ENCODE measurements at places on chromosomes 16 and 17.

DNA sequence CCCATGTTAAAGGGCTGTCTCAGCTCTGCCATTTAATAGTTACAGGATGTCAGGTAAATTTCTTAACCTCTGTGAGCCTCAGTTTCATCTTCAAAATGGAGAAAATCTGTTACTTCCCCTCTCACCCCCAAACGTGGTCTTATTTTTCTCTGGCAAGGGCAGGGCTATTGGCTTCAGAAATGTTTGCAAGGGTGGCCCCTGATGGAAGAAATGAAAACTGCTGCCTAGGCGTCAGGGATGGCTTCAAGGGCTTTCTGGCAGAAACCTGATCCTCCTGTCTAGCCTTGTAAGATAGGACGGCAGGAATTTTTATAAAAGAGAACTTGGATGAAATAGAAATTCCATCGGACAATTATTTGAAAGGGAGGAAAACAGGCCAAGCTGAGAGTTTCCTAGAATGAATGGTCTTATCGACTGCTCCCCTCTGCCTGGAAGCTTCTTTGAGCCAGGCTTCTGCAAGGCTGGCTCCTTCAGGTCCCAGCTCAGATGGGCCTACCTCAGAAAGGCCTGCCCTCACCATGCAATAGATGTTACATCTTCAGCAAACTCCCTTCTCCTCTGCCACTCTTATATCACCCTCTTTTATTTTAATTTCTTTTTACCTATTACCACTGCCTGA is 43.0 kb upstream of the TANGO6 start:
- DNase-seq = peak; percentile 65

DNA sequence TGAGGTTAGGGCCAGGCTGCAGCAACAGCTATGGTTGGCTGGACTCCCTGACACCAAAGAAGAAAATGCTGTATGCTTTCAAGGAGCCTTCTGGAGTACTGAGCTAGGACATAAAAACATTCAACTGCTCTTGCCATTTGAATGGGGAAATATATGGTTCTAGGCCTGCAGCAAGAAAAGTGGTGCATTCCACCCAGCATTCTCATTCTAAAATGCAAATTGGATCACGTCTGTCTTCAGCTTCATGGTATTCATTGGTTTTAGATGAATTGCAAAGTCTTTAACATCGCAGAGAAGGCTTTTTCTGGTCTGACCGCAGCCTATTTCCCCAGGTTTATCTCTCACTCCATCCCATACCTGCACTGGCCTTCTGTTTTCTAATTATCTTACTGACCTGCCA is 27.1 kb upstream of the SOX9 start:
- no peak for DNase-seq

DNA sequence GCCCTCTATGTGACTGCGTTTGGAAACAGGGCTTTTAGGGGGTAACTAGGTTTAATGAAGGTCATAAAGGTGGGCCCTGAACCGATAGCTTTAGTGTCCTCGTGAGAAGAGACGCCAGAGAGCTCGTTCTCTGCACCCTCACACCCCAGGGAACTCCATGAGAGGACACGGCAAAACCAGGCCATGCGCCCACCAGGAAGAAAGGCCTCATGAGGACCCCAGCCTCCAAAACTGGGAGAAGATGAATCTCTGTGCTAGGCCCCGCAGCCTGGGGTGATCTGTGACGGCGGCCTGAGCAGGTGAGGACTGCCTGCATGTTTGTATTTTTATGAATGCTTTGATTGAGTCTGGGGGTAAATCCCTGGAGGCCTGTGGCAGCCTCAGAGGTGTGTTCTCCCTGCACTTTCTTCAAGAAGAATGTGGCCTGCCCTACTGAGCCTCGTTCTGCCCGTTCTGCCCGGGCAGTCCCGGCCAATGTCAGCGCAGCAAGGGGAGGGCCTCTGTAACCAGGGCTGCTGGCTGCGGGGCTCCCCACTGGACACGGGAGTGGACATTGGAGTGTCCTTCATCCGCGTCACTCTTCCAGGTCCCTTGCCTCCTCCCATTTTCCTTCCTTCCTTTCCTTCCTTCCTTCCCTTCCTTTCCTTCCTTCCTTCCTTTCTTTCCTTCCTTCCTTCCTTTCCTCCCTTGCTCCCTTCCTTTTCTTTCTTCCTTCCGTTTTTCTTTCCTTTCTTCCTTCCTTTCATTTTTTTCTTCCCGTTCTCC is 6.8 kb upstream of the RNF213 start:
- no peak for DNase-seq

- DNase-seq = no peak
Measured at GRCh38 chr16:21704266-21704665, 40.5 kb downstream of the OTOA start.

GRCh38 chr16:23924128-23924527 is 88.3 kb downstream of the PRKCB start:
- DNase-seq = peak; percentile 84

DNA sequence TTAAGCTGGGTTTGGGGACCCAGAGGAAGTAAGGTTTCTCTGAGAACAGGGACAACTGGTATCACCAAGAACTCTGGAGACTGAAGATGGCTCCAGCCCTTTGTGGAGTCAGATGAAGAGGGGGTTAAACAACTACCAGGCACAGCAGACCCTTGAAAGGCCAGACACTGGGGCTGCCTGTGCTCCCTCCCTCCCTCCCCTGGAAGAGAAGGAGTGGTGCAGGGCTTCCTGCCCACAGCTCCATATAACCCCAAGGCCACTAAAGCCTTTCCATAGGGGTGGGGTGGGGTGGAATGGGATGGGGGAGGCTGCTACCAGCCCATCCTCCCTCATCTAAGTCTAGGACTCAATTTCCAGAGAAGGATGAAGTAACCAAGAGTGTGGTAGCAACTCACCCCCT is 66.7 kb downstream of the CCDC182 start:
- no peak for DNase-seq

GRCh38 chr16:2230376-2230775 is 5.9 kb upstream of the DNASE1L2 start:
- DNase-seq = no peak

DNA sequence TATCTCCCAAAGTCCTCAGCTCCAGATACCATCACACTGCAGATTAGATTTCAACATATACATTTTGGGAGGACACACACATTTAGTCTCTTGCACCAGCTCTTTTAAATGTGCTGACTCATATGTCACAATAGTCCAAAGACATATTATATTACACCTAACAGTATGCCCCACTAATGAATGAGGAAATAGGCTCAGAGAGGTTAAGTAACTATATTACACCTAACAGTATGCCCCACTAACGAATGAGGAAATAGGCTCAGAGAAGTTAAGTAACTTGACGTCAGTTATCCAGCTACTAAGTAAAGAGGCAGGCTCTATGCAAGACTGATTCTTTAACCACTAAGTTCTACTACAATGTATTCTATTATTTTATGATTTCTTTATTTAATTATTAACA is 9.7 kb downstream of the IRX6 start:
- peak; percentile 22 for DNase-seq

DNA sequence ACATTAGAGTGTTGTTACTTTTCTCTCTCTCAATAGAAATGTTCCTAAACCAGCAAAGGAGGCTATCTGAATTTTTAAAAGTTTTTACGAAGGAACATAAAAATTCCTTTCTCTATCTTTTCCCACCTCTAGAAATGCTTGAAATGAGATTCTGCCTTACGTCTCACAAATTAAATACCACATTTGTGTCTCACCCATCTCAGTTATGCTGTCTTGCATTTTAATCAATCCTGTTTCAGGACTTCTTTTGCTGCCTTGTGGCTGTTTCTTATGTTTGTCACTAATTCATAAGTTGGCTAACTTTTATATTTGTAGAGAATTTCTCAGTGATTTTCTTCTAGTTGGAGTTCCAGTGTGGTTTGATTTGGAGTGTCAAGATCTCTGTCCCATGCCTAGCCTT is 3.5 kb downstream of the OMG start:
- DNase-seq = no peak

DNA sequence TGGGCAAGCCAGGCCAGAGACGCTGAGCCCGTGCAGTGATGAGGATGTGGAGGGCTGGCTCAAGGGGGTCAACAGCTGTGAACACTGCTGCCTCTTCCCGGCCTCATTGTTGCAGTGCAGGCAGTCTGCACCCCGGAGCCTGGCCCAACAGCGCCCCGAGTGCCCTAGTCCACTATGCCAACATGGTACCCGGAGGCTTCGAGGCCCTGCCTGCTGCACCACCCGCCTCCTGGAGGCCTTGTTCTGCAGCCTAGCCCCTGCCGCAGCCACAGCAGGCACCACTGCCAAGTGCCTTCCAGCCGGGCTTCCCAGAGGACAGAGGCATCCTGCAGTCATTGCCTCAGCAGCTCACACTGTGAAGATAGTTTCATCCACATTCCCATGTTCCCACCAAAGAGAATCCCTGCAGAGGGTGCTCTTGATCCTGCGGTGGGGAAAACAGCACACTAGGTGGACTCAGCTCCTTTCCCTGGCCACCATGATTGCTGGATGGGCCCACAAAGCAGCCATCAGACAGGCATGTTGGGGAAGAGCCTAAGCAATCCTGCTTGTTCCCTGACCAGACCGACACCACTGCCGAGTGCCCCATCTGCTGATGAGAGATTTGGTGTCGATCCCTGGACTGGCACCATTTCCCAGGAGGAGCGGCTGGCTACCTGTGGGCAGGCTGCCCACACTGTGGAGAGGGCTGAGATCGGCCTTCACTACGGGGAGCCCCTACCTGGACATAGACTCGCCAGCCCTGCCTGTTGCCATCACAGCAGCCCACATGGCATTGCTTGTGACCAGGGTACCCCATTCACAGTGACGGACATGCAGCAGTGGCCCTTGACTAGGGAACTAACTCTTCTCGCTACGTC is 44.9 kb downstream of the USP22 start:
- DNase-seq = no peak

DNA sequence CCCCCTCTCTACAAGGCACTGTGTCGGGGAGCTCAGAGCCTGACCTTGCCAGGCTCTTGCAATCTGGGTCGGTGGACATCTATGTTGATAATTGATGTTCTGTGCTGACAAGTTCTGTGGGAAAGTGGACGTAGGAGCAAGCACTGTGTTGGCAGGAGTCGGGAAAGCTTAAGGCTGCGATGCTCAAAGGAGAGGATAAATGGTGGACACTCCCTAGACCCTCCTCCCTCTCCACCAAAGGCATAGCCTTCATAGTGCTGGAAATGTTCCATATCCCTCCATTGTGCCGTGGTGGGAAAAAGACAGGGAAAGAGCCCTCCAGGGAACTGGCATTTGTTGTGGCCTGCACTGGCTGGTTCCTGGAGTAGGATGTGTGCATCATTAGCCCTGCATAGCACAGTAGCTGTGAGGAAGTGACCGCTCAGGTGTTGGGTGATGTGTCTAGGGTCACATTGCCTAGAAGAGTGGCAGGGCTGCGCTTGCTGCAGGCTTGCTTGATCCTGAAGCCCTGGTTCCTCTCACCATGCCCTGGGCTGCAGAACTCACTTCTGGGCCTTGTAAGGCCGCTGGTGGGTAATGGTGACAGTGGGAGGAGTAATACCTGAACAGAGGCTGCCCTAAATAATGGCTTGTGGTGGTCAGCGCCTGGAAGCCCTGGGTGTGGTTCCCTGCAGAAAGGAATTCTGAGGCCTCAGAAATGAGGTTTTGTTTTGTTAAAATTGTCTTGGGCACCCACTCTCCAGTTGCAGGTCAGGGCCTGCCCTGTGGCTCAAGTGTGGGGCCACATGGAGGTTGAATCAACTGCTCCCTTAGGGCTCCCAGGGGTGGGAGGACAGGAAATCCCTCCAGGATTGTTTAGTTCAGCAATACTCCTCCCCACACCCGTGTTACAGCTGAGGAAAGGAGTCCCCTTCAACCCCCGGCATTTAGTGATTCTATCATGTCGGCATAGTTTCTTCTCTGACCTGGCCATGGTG is 62.6 kb downstream of the KSR1 start:
- DNase-seq = no peak

- no peak for DNase-seq
Measured at GRCh38 chr17:75937652-75938051, 3.2 kb downstream of the FBF1 start.

DNA sequence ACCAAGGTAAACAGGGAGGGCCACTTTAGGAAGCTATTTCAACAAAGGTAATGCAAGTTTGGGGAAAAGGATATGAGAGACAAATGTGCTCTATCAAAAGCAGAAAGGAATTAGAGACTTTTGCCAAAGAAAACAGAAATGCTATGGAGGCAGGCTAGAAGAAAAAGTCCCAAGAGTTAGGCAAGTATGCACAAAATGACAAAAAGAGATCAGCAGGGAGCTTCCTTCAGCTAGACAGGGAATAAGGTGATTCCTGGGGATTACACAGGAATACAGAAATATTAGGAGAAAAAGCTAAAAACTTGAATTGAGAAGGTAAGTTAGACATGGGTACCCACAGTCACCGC is 2.4 kb downstream of the FXR2 start:
- no peak for DNase-seq

DNA sequence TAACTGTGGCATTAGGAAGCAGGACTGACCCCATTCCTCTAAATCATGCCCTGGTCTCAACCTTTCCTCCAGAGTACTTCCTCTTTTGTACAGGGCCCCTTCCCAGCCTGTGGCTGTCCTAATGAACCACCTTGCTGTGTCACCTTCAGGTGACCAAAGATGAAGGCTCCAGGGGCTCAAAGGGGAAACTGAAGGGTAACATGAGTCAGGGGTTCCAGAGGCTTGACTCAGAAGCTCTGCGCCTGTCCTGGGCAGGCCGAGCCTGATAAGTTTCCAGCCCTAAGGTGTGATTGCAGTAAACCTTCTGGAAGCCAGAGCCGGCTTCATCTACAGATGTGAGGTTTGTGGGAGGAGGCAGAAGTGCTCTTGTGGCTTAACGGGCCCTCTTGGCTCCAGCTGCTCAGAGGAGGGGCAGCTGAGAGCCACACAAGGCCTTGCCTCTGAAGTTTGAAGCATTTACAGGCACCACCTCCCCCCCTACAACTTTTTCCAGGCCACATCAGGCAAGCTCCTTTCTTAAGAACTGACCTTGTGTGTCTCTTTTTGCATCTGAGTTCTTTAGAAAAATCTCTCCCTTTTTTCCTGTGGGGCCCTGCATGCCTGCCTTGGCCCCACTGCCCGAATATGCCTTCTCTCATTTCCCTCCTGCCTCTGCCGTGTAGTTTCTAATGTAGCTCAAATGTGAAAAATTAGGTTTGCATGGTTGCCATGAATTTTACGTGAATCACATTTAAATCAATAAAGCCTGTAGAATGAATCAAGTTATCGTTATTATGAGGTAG is 149.9 kb downstream of the CLEC16A start:
- DNase-seq = no peak

GRCh38 chr17:6541886-6542285 is 14.5 kb downstream of the PITPNM3 start:
- DNase-seq = no peak

DNA sequence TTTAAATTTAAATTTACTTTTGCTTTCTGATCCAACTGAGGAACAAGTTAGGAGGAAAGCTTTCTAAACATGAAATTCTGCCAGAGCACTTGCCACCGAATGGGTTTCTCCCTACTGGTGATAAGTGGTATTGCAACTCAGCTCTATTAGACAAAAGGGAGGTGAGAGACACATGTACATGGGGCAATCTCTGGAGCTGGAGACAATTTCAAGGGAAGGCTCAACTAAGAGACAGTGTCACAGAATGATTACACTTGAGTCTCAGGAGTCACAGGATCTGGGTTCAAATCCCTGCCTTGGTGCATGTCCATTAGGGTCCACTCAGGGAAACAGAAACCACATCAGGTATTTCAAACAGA is 37.4 kb downstream of the SOCS1 start:
- DNase-seq = no peak

GRCh38 chr17:63960430-63960829 is 12.3 kb downstream of the SCN4A start:
- no peak for DNase-seq

Data from suppressor macrophage treated with lipopolysaccharide for 1 hour (primary cell).